Liver (tissue), 10 donors: ENCODE measurements at places on chromosomes 7 and 10.

DNA sequence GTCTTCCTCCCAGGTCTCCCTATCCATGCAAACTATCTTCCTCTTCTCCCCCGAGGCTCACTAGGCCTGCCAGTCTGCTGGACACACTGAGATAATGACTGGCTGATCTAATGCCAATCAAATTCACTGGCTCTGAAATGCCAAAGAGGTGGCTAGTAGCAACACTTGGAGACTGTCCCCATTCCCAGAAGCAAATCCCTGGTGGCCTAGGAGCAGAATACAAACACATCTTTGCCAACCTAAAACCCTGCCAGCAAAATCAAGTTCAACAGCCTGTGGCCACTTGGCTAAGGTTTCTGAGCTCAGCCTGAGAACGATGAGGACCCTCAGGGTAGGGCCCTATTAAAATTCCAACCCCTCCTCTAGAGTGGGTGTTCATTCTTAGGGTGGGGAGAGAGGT lies 46.6 kb downstream of the SH3PXD2A start:
- DNase-seq, result no peak

GRCh38 chr10:78278058-78278404 lies 244.4 kb downstream of the RPS24 start:
- DNase-seq, result no peak

- DNase-seq, result no peak
Measured at GRCh38 chr7:1403638-1404459, 55.4 kb downstream of the MICALL2 start.

DNA sequence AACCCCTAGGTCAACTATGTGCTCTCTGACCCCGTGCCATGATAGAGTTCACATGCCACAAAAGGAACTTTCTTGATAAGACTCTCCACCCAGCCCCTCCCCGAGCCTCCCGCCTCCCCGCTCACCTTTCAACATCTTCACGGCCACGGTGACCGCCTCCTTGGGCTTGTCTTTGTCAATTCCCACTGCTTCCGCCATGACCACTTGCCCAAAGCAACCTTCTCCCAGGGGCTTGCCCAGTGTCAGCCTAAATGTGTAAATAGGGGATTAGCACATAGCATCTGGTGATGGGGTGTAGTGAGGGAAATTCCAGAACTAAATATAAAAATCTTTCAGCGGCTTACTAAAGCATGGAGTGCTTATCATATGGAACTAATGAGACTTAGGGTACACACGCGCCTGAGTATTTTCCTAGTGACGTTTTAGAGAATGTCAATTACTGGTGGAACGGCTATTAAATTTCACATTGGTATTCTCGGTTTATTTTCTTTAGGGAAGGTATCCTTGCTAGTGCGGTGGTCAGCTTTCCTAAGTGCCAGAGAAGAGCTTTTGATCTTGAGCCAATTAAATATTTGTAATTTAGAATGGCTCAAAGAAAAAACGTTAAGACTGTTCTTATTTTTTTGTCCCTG lies 97.4 kb downstream of the FGFR2 start:
- no peak for DNase-seq

DNA sequence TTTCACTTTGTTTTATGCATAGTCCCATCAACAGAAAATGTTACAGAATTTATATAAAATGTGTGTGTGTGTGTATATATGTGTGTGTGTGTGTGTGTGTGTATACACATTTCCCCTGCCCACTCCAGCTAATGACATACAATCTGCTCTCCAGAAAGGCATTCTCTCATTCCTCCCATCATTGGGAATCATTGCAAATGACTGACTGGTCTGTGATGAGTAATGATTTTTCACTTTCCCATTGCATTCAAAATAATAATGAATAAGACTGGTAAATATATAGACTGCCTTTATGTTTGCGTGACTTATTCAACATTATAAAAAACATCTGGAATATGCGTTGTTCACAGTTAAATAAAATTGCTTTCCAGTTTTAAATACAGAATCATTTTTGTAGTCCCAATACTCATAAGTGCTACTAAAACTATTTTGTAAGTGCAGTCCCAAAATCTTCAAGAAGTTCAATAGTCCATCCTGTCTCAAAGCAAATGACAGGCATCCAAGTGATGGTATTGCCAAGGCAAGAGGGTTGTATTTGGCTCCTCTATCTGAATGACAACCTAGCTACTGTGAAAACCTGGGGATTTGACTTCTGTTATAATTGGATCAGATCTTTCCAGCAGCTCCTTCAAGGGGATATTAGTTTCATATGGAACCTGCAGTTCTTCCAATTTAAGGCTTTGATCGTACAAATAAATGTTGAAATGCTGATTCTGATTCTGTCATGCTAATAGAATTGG lies 150.9 kb downstream of the POLR1F start:
- no peak for DNase-seq
